Ureter (tissue), 1 donor: ENCODE measurements at places on chromosomes 3 and 15. TPM values are rescaled to one million over a fixed set of nuclear protein-coding genes. Genes with fewer than 3 reads are reported as not detected.

EIF4E3 gene
- 33.2 TPM for total RNA-seq

ABCC5 gene
- total RNA-seq: 119 TPM

RETNLB gene
- total RNA-seq: not detected

MOBP gene
- total RNA-seq: not detected

LMAN1L gene
- total RNA-seq: not detected
